ENCODE measurements at places on chromosomes 2 and 18. TPM values are rescaled to one million over a fixed set of nuclear protein-coding genes. Genes with fewer than 3 reads are reported as not detected.

KRTCAP3 gene
- total RNA-seq = not detected

LOXHD1 gene
- 0.05 TPM for total RNA-seq

AOX1 gene
- total RNA-seq = 104 TPM

RNF144A gene
- 6.9 TPM for total RNA-seq

UGT1A10 gene
- total RNA-seq = not detected

RBM43 gene
- 12.3 TPM for total RNA-seq

ANXA4 gene
- total RNA-seq = 32.9 TPM

ABCG8 gene
- total RNA-seq = not detected

PSD4 gene
- 1.4 TPM for total RNA-seq

UBE2E3 gene
- total RNA-seq = 97.0 TPM

POTEJ gene
- not detected for total RNA-seq

ASPRV1 gene
- total RNA-seq = 0.78 TPM

FSHR gene
- total RNA-seq = not detected

TXNDC2 gene
- total RNA-seq = not detected
